Stimulated activated CD8-positive, alpha-beta memory T cell treated with anti-CD3 and anti-CD28 coated beads, Interleukin-4, amount 100 ng/mL, for 1 hour (primary cell): ENCODE measurements at places on chromosomes 1 and 21.

GRCh38 chr1:86875722-86876121 lies 38.2 kb downstream of the SELENOF start:
- no peak for DNase-seq

DNA sequence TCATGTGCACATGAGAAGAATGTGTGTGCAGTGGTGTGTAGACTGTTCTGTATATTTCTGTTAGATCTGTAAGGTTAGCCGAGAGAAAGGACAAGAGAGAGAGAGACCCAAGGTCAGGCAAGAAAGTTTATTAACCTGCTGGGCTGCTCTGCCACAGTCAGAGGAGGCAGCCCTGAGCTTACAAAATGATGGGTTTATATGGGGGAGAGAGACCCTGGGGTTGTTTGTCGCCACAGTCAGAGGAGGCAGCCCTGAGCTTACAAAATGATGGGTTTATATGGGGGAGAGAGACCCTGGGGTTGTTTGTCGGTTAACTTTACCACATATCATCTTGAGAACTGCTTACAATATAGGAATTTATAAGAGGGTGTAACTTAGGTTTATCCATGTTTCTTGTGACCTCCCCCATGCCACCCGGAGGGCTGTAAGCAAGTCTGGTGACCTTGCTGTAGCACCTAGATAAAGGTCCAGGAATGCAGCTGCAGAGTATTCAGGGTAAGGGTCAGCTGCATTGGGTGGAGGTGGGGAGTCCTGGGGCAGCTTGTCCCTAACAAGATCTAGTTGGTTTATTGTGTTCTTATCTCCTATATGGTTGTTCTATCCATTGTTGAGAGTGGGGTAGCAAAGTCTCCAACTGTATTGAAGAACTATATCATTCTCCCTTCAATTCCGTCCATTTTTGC lies 9.3 kb upstream of the ZBTB40 start:
- no peak for DNase-seq

- DNase-seq = no peak
Observed at GRCh38 chr1:229480495-229480894, 27.6 kb downstream of the NUP133 start.

DNA sequence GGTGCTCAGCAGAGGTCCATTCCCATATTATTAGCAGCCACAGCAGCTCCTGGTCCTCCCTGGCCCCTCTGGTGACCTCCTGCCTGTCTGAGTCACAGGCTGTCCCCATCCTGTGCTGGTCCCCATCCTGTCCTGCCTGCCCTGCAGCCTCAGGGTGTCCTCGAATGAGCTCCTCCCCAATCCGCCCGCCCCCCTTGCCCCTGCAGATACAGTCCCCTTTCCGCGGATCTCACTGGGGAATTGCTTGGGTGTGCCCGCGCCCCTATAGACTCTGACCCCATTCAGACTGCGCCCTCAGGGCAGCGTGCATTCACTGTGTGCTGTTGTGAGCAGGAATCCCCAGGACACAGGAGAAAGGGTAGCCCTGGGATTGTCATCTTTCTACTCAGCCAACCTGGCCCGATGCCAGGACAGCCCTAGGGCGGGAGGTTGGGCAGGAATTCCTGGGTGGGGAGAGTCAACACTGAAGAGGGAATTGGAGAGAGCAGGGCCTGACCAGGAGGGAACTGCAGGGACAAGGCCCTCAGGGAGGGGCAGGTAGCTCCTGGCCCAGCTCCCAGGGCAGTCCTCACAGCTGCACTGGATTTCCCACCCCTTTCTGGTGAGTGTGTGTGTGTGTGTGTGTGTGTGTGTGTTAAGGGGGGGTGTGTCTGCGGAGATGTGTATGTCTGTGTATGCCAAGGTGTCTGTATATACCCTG lies 1.1 kb upstream of the GUCA2A start:
- no peak for DNase-seq

GRCh38 chr1:76330991-76331603 lies 256.6 kb downstream of the ST6GALNAC3 start:
- no peak for DNase-seq

DNA sequence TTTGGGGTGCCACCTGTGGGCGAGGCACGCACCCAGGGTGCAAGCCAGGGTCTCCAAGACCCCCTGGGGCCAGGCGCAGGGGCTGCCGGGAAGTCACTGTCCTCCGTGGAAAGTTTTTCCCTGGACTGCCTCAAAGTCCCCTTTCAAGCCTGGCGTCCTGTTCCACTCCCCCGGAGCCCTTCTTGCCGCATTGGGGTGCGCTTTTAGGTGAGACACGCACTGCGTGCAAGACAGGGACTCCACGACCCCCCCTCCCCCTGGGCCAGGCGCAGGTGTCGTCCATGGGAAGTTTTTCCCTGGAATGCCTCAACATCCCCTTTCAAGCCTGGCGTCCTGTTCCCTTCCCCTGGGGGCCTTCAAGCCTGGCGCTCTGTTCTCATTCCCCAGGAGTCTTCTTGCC lies 137.1 kb downstream of the LIPI start:
- DNase-seq = no peak

- DNase-seq = no peak
Observed at GRCh38 chr1:239814306-239814881, 277.3 kb upstream of the FMN2 start.

DNA sequence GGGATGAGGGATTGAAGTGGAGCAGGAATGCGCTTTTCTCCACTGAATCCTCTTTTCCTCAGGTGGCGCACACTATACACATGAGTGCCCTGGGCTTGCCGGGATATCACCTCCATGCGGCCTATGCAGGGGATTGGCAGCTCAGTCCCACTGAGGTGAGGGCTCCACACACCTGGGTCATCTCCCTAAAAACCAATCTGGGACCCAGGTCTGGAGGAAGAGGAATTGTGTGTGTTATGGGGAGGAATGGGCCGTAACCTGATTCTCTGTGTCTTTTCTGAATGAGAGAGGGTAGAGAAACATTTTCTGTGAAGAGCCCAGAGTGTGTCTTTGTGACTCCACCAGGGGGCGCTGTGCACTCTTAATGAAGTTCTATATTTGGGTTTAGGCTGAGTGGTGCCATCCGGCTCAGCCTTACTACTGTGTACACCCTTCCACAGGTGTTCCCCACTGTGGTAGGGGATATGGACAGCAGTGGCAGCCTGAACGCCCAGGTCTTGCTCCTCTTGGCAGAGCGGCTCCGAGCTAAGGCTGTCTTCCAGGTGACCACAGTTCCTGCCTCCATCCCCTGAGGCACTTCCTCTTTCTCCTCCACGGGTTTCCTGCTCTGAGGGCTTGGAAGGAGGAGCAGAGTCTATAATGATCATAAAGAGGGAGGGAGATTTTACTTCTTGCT lies 1.5 kb downstream of the TOMM40L start:
- peak; percentile 78 for DNase-seq
